ENCODE measurements at places on chromosomes 3 and 15. TPM values are rescaled to one million over a fixed set of nuclear protein-coding genes. Genes with fewer than 3 reads are reported as not detected.

- no peaks in the 10 kb centered on the region for H3K36me3 ChIP-seq
- DNase-seq: no peak
- peaks cover 3% of the 10 kb centered on the region for H3K27me3 ChIP-seq
These were observed 109.5 kb upstream of the TMC3 start for GRCh38 chr15:81483496-81483895.

GRCh38 chr15:76512971-76513370 lies 176.4 kb downstream of the ISL2 start:
- H3K36me3 ChIP-seq: no peaks in the 10 kb centered on the region
- H3K27me3 ChIP-seq: peaks cover 2% of the 10 kb centered on the region
- no peak for DNase-seq
- H3K27ac ChIP-seq: no peak overlapping the region

- no peak overlapping the region for H3K27ac ChIP-seq
- H3K27me3 ChIP-seq: peaks cover 3% of the 10 kb centered on the region
- no peak for DNase-seq
- H3K4me3 ChIP-seq: no peak overlapping the region
- peaks cover 4% of the 10 kb centered on the region for H3K4me1 ChIP-seq
These were observed 137.9 kb downstream of the DNAJB8 start for GRCh38 chr3:128328546-128329458.

Gene HYAL1
- total RNA-seq: 1.6 TPM

- H3K27me3 ChIP-seq: no peaks in the 10 kb centered on the region
- no peaks in the 10 kb centered on the region for H3K36me3 ChIP-seq
- peaks cover 4% of the 10 kb centered on the region for H3K4me1 ChIP-seq
- no peak overlapping the region for H3K27ac ChIP-seq
These were observed 240.0 kb downstream of the VPS13C start for GRCh38 chr15:61820212-61820611.

DNA sequence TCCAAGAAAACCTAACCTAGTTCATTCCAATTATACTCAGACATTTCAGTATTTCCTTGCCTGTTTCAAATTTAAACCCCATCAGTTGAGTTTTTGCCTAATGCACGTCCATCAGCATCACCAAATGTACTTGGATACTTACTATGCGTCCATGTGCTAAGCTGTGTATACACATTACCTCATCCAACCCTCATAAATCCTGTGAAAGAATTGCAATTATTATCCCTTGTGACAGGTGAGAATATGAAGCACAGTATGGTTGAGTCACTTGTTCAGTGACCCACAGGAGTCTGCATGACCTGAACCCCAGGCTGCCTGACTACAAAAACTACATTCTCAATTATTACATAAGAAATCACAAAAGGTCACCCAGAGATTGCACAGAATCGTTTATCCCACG lies 2.5 kb downstream of the OR5K2 start:
- H3K27me3 ChIP-seq: no peaks in the 10 kb centered on the region
- no peak for DNase-seq
- H3K36me3 ChIP-seq: no peaks in the 10 kb centered on the region
- H3K4me3 ChIP-seq: no peak overlapping the region
- no peak overlapping the region for H3K27ac ChIP-seq
- H3K4me1 ChIP-seq: no peaks in the 10 kb centered on the region

Gene SLC24A5
- total RNA-seq: not detected

Gene RTP1
- not detected for total RNA-seq

All from endothelial cell (in vitro differentiated cells).